ENCODE measurements at places on chromosomes 7 and 10.
A peak's percentile ranks its signal among the peaks of the same experiment; 100 is the strongest.

- DNase-seq: peak; percentile 20
Observed at GRCh38 chr7:39987641-39988347, 37.7 kb downstream of the CDK13 start.

DNA sequence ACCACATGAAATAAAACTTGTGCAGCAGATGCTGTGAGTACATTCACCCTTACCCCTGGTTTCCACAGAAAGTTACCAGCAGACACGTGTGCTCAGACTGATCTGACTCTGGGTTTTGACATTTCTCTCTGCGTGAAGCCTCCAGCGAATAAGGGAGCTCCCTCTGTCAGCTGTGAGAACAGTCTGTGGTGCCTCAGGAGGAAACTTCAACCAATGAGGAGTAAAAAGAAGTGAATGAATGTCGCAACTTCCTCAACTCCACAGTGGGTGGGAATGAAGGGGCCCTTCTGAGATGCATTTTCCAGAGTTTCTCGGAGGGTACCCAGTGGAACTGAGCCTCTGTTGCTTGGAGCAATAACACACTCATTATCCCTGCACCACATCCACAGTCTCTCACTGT, 743.4 kb downstream of the TNS3 start:
- no peak for DNase-seq

GRCh38 chr10:13907570-13907969, 320.8 kb downstream of the PRPF18 start:
- no peak for DNase-seq

DNA sequence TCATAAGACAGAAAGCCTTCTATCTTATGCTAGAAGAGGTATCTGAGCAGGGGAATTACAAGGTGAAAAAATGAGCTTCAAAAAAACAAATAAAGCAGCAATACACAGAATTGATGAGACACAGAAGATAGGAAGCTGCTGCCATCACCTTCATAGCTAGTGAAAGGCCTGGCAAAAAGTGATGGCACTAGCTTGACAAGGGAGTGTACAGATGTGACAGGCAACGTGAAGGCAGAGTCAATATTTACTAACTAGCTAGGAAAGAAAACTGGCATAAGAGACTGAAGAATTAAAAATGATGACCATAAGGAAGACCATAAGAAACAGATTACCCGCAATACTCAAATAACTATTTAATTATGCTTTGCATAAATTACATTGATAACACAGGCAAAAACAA, 9.4 kb downstream of the GPR22 start:
- no peak for DNase-seq

- no peak for DNase-seq
Observed at GRCh38 chr7:118372530-118372929, 148.0 kb downstream of the ANKRD7 start.

- DNase-seq: no peak
Observed at GRCh38 chr10:71363936-71364335, 32.8 kb upstream of the CDH23 start.

GRCh38 chr10:974038-974784, 14.0 kb upstream of the GTPBP4 start:
- DNase-seq: no peak

GRCh38 chr7:12648704-12649261, 38.6 kb upstream of the ARL4A start:
- DNase-seq: no peak

DNA sequence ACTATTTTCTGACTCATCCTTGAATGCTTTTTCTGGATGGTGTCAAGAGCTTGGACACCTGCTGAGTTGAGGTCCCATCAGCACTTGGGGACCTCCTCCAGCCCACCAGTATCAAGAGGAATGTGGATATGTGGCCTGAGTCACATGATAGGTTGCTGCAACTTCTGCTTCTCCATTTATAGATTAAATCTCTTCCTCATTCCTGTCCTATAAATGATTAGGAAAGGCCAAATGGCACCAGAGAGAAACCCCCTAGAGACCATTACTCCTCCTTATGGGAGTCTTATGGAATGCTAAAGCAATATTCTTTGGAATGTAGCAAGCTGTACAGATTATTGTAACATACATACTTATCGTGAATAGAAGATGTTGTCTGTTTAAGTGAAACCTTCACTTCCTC, 85.6 kb downstream of the NEUROD6 start:
- no peak for DNase-seq

Data from central memory CD4-positive, alpha-beta T cell (primary cell).